NCI-H1092 (cell line): ENCODE measurements at places on chromosomes 5 and 9.

DNA sequence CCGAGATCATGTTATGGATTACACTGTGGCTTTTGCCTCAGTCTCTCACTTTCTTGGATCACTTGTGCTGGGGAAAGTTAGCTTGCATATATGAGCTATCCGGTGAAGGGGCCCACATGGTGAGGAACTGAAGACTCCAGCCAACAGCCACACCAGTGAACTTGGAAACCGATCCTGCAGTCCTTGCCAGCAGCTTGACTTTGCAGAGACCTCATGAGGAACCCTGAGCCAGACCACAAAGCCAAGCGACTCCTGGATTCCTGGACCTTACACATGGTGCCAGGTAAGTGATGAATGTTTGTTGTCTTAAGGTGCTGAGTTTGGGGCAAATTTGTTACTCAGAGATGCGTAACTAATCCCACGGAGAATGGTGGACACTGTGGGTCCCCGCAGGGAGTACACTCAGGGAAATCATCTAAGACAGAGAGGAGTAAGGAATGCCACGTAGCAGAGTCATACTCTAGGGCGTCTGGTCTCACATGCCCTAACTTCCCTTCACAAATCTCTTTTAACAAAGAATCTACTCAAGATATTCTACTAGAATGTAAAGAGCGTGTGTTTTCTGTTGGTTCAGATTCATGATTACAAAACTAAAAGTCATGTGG lies 76.5 kb upstream of the PJA2 start:
- no peak for DNase-seq

DNA sequence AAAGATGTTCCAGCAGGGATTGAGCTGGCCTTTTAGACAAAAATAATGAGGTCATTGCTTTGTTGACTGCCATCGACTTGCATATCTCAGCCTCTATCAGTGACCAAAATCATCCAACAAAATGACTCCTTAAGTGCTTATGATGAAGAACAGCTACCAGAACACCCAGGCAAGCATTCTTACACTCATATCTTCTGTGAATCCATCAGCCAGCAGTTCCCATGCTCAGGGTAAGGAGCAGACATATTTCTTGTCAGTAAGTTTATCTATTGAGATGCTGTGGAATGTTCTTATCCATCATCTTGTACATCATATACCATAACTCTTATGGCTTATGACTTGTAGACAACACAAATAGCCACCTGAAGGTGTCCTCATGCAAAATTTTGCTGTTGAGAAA lies 20.2 kb upstream of the SPDL1 start:
- no peak for DNase-seq

DNA sequence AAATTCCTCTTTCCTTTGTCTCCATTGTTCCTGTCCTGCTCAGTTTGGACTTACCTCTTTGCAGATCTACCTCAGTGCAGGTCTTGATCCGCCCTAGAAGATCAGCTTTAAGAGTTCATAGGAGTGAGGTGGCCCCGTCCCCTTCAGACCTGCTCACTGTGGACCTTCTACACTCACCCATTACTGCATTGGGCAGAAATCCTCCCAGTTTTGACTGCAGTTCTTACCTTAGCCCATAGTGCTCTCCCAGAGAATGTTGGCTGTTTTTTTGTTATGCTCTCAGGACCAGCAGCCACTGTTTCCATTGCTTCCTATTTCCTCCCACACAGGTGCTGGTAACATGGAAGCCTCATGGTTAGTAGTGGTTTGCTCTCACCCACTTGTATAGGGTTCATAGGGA lies 63.3 kb downstream of the GALNT10 start:
- DNase-seq: no peak

- no peak for DNase-seq
These were observed 7.8 kb upstream of the C9orf40 start for GRCh38 chr9:74960561-74960960.

DNA sequence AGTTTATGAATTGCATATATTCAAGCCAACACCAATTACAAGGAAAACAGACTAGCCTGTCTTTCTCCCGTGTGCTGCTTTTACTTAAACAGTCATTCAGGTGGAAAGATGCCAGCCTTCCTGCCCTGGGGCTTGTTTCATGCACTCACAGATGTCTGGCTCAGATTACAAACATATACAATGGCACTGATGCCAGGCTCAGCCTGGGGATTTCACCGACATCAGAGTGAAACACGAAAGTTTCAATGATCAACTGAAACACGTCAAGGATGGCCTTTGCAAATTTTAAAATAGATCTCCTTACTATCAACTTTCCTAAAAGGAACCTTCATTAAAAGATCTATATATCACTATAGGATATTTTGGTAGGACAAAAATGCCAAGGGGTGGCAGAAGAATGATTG lies 1576.5 kb downstream of the EFNA5 start:
- DNase-seq: peak; percentile 86

DNA sequence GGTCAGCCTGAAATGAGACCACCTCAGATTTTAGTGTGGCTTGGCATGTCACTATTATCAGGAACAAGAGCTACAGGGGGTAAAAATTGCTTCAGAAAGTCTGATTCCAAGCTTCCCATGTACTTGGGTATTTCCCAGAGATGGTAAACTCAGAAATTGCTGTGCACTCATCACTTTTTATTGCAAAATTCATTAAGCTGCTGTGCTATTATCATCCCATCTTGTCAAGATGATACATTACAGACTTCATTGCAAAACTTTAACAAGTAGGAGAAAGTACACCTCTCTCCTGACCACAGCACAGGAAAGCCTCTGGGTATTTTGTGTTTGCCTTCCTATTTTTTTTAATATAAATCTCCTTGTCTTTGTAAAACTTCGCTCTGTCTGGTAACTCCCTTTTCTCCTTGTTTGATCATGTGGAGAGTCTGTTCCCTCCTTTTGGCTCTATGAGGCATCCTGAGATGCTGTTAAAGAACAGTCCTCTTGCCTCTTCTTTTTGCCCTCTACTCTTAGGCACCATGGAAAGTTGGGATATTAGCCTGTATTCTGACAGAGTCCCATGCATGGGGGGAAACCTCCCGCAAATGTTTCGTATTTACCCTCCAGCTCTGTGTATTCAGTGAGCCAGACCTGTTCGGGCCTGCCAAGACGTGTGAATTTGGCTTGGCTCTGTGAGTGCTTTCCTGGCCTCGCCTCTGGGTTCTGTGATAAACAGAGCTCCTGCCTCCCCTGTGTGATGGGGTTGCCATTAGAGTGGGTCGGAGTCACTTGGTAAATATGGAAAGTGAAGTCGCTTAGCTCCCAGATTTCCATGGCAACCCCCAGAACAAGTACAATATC lies 260.7 kb downstream of the NR3C1 start:
- DNase-seq: no peak

DNA sequence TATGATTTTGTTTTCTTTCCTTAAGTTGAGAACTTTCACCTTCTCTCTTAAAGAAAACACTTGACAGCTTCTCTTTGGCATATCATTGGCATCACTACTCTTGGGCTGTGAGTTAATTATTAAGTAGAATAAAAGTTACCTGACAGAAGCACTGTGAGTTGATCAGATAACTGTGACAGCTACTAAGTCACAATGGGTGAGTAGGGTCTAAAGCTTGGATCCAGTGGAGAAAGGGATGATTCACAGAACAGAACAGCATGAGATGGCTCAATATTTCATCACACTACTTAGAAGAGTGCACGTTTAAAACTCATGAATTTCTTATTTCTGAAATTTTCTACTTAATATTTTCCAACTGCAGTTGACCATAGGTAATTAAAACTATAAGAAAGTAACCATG lies 268.5 kb upstream of the NMUR2 start:
- no peak for DNase-seq

DNA sequence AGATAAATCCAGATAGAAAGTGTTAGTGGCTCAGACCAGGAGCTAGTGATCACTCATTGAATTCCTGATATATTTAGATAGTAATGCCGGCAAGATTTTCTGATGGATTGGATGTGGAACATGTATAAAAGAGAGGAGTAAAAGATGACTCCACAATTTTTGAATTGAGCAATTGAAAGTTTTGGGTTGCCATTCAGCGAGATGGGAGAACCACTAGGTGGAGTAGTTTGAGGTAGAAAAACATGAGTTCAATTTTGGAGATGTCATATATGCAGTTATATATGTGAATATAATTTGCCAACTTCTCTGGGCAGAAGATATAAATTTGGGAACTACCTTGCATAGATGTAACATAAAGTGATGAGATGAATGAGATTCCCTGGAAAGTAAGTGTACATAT lies 502.5 kb upstream of the SEMA6A start:
- DNase-seq: no peak
